ENCODE measurements at places on chromosomes 16 and 17.

GRCh38 chr17:50590946-50591737 lies 30.6 kb downstream of the CACNA1G start:
- no peak for DNase-seq

DNA sequence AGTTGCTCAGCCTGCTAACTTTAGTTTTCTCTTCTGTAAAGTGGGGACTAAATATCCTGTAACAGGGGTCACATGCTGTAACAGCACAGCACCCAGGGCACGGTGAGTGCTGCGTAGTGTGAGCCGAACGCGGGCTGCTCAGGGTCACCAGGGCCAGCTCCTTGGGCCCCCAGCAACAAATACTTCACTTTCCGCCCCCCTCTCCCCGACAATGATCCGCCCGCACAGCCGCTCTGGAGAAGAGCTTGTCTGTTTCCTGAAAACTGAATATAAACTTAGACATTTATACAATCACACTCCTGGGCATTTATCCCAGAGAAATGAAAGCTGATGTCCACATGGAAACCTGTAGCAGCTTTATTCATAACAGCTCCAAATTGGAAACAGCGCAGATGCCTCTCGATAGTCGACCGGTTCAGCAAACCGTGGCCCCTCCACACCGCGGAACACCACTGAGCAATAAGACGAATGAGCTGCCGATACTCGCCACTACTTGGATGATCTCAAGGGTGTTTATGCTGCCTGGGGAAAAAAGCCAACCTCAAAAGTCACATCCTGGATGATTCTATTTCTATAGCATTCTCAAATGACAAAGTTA lies 267.2 kb downstream of the PARN start:
- no peak for DNase-seq

DNA sequence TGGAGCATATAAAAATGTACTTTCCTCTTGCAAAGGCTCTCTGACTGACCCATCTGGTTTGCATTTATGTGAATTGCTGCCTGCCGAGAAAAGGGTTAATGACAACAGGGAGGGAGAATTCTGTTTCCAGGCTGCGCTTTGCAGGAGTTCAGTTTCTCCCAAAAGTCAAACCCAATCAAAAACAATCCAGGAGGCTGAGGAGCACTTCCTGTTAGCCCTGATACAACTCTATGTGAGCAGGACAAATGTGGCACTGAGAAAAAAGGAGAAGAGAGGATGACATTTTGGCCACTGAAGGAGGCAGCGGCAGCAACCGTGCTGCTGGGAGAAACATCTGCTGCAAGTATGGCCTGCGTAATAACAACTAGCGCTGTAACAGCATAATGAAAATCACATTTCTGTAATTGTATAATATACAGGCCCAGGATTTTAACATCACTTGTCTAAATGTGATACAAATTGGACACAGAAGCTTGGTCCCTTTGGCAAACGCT lies 26.8 kb upstream of the ELAC2 start:
- no peak for DNase-seq

GRCh38 chr16:75256696-75257343 lies 5.4 kb upstream of the BCAR1 start:
- no peak for DNase-seq

GRCh38 chr16:14098081-14098480 lies 27.0 kb downstream of the MRTFB start:
- DNase-seq, result no peak

- no peak for DNase-seq
Measured at GRCh38 chr17:37134050-37134449, 185.3 kb downstream of the AATF start.

GRCh38 chr17:57963149-57963511 lies 7.9 kb upstream of the CUEDC1 start:
- no peak for DNase-seq

- DNase-seq, result no peak
Measured at GRCh38 chr16:9122342-9122741, 30.9 kb downstream of the HAPSTR1 start.

- no peak for DNase-seq
Measured at GRCh38 chr16:12141073-12141951, 164.8 kb downstream of the SNX29 start.

DNA sequence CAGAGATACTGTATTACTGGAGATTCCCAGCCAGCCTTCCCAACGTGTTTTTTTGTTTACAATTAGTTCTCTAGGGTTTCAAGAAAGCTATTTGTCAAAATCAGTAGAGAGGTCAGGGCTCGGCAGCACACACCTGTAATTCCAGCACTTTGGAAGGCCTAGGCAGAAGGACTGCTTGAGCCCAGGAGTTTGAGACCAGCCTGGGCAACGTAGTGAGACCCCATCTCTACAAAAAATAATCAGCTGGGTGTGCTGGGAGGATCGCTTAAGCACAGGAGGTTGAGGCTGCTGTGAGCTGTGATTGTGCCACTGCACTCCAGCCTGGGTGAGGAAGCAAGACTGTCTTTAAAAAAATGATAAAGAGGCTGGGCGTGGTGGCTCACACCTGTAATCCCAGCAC lies 19.4 kb downstream of the CBX1 start:
- no peak for DNase-seq

GRCh38 chr17:7893187-7893880 lies 4.7 kb downstream of the CHD3 start:
- DNase-seq, result no peak

GRCh38 chr17:28887871-28888471 lies 9.6 kb downstream of the FLOT2 start:
- no peak for DNase-seq

- peak; percentile 79 for DNase-seq
Measured at GRCh38 chr16:11232852-11233726, 22.9 kb downstream of the SOCS1 start.

DNA sequence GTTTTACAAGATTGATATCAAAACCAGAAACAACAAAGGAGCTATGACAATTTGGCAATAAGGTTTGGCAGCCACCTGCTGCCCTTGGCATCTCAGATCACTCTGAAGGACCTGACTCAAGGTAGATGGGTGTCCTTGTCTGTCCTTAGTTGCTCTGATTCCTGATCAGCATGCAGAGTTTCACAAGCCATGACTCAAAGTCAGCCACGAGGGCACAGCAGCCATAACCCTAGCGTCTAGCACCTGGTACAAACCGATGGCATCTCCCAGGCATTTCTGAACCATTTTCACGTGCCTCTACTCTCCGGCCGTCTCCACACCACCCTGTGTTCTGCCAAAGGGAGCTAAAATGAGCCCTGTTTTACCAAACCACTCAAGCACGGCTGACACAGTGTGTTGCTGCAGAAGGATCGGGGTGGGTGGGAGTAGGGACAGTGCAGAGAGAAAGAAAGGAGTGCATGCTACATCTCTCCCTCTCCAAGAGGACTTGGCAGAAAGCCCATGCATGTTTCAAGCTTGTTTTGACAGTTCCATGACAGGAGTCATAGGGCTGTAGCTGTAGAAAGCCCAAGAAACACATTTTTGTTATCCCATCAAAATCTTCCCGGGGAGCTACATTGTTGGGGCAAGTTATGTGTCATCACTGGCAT lies 297.3 kb downstream of the ABCC12 start:
- DNase-seq, result no peak

GRCh38 chr16:74625500-74626350 lies 18.8 kb upstream of the GLG1 start:
- no peak for DNase-seq

- DNase-seq, result no peak
Measured at GRCh38 chr17:17937201-17937853, 34.9 kb downstream of the TOM1L2 start.

DNA sequence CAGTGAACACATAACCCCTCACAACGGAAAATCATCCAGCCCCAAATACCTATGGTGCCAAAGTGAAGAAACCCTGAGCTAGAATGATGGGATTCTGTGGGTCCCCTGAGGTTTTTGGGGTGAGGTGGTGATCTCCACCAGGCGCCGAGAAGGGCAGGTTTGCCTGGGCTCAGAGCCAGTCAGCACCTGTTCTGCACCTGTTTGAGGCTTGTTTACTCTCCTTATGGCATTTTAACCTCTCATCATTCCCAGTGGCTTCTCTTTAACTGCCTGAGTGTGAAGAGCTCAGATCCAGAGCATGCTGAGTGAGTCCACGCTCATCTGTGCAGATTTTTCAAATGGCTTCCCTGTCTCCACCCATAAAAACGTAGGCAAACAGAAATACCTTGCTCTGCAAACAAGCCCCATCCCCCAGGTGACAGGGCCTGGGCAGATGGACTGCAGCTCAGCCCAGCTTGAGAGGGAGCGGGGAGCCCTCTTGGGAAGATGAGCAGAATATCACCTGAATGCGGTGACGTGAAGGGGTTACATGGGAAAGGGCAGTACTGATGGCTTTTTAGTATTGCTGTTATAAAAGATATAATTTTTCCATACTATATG lies 40.1 kb upstream of the CLEC19A start:
- DNase-seq, result no peak

- no peak for DNase-seq
Measured at GRCh38 chr17:69876757-69877156, 198.3 kb upstream of the KCNJ16 start.

- no peak for DNase-seq
Measured at GRCh38 chr16:88853325-88853941, 3.3 kb downstream of the GALNS start.

- DNase-seq, result no peak
Measured at GRCh38 chr16:72723781-72724180, 324.1 kb downstream of the ZFHX3 start.

GRCh38 chr16:87895641-87896141 lies 26.4 kb upstream of the SLC7A5 start:
- DNase-seq, result peak; percentile 51

DNA sequence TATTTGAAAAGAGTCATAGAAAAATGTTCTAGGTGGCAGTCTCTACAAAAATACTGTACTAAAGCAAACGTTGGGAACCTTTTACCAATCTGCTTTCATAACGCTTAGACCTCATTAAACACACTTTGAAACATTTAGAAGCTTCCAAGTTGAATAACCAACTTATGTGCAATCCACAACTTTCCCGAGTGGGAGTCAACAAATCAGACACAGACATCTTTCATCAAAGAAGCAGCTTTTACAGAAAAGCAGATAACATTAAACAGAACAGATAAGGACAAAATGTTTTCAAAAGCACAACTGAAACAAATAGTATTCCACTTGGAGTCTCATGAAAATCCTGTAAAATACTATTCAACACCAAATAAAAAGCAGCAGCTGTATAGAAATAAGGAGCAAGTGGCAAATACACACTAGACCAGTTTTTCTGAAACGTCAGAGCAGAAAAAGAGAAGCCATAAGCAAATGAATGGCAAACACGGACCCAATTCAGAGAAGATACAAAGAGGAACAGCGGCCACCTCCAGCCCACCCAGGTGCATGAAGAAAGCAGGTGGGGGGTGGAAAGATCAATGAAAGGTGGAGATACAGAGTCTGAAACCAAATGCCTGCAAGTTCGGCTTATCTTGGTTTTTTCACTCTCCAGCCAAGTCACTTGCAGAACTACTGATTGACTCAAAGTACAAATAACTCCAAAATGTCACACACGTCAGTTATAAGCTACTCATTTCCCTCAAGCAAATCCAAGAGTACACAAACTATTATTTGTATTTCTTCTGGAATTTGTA lies 18.4 kb upstream of the FBF1 start:
- DNase-seq, result no peak

All from stimulated activated CD8-positive, alpha-beta memory T cell treated with anti-CD3 and anti-CD28 coated beads, Interleukin-2, amount 100 ng/mL, for 1 hour (primary cell).